Fibroblast of villous mesenchyme (primary cell): ENCODE measurements at places on chromosomes 1 and 21. TPM values are rescaled to one million over a fixed set of nuclear protein-coding genes. Genes with fewer than 3 reads are reported as not detected.

DNA sequence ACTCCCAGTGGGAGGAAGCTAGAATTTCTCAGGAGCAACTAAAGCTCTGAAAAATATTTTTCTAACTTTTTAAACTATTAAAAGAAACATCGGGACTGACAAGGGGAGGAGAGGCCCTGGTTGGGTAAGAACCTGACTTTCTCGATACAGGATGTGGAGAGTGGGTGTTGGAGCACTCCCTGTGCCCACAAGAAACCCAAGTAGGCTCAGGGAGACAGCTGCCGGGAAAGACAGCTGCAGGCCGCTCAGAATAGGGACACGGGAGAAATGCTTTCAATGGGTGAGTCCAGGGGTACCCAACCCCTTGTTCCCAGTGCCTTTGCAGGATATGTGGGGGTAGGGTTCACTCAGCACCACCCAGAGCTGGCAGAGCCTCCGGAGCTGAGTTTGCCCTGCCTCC, 43.6 kb downstream of the PLEKHA6 start:
- DNase-seq: no peak

- DNase-seq: peak; percentile 69
Observed at GRCh38 chr1:227886993-227887696, 60.6 kb downstream of the WNT9A start.

DNA sequence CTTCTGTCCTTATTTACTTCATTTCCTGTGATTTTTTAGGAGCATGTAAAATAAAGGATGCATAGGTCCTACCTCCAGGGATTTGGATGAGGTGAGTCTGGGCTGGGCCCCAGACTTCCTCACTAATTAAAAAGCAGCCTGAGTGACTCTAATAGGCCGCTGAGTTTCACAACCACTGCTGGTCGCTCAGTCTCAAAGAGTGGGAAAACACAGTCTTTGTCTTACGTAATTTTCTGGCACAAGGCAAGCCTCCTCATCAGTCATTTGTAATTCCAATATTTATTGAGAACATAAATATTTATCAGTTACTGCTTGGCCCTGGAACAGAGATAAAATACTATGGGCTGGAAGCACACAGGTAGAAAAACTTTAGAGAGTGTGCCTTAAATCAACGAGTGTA, 195.4 kb upstream of the RUNX1 start:
- DNase-seq: peak; percentile 85

- DNase-seq: peak; percentile 87
Observed at GRCh38 chr21:28336314-28336713, 656.4 kb downstream of the LTN1 start.

GRCh38 chr1:2358072-2358471, 33.3 kb downstream of the MORN1 start:
- no peak for DNase-seq

DNA sequence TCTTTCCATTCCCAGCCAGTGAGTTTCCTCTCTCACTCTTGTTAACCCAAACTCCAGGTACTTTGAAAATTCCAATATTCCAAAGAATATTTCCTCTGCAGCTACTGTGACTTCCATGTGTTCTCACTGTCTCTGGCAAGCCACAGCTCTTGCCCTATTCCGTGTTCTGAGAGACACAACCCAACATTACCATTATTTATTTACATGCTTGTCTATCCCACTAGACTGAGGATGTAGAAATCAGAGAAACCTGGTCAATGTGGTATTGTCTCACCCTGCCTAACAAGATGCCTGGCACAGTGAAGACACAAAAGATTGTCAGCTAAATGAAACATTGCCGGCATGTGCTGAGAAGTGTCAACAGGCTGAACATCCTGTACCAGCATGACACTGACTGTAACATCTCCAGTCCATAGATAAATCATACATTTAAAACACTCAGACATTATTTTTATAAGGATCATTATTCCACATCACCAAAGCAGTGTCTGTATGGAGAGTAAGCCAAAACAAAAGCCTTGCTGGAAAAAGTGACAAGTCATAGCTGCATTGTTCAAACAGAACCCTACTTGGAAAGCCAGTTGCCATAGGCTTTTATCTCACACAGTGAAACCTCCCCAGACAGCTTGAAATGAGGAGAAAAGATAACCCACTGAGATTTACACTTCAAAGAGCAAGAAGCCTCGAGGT, 72.3 kb downstream of the SIPA1L2 start:
- no peak for DNase-seq

DNA sequence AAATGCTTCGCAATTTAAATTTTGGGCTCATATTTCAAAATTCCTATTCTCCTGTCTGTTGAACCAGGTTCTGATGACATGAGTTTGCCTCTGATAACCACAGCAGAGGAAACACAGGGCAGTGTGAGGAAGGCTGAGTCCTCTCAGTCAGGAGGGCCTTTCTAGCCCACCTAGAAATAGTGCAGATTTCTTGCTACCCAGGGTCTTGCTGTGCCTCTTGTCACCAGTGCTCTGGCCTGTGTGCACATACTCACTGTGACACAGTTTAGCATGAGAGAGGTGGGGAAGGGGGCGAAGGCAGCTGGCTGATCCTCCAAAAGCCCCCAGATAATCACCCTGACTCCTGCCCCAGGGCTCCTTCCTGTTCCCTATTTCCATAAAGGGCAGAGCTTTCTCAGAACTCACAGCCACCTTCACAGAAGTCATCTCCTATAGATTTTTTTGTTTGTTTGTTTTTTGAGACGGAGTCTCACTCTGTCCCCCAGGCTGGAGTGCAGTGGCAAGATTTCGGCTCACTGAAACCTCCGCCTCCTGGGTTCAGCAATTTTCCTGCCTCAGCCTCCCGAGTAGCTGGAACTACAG, 23.7 kb downstream of the ERRFI1 start:
- DNase-seq: no peak

DNA sequence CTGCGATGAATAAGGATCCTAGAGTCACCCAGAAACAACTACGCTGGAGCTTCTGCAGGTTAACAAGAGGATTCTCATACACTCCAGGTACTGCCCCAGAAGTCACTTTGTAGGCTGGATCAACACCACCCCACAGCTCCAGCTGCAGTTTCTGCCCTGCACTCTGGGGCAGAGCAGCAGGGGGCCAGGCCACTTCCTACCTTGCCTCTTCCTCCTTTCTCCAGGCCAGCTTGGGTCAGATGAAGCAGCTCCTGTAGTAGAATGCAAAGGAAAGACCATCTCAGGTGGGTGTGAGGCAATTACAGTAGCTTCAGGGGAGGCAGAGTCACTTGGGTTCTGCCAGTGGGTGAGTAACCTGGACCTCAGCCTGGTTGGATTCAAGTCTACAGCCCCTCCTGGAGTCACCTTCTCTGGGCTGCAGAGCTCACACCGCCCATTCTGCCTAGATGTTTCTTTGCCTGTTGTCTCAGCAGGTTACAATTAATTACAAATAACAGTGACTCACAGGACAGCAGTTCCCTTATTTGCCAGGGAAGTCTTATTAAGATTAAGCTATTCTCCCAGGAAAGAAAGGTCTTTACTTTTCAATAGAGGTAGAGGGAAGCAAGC, 24.4 kb upstream of the BCAR3 start:
- DNase-seq: no peak

- peak; percentile 37 for DNase-seq
Observed at GRCh38 chr1:156103521-156103947, 11.0 kb upstream of the LMNA start.

- no peak for DNase-seq
Observed at GRCh38 chr1:5565281-5566125, 426.7 kb downstream of the NPHP4 start.

- DNase-seq: no peak
Observed at GRCh38 chr1:212600980-212601379, 7.6 kb upstream of the ATF3 start.

GRCh38 chr1:162580308-162580707, 18.8 kb downstream of the UAP1 start:
- DNase-seq: no peak

- no peak for DNase-seq
Observed at GRCh38 chr1:234644928-234645327, 35.0 kb upstream of the IRF2BP2 start.

GRCh38 chr1:204359474-204360255, at the start of gene PLEKHA6:
TSS of gene PLEKHA6 (minus strand) at chr1:204359929. CDS start at chr1:204273727, 86,202 bp downstream.
- DNase-seq: peak; percentile 60

DNA sequence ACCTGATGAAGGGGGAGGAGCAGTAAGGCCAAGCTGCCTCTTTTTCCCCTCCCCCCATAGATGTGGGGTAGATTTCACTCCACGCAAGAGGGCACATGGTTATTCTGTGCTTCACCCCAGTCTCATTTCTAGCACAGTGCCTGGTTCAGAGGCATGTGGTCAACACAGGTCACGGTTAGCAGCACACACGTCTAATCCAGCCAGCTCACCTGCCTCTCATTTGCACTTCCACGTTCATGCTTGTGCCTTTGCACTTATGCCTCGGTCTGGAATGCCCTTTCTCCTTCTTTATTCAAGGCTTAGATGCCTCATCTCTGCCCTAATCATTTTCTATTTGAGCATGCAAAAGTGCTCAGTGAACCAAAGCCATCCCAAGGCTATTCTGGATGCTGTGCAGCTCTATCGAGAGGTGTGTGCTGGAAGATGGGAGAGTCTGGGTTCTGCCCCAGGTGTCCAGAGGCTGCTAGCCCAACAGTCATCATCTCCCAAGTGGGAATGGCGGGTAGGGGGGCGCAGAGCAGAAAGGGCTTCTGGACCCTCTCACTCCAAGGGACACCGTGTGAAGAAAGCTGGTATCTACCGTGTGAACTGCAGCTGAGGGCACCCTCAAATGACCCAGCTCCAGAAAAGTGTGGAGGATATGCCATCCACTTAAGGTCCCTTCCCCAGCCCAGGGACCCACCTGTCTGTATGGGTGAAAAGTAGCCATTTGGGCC, 2.1 kb upstream of the A3GALT2 start:
- no peak for DNase-seq

GRCh38 chr1:91797164-91797563, 88.8 kb downstream of the TGFBR3 start:
- DNase-seq: no peak

DNA sequence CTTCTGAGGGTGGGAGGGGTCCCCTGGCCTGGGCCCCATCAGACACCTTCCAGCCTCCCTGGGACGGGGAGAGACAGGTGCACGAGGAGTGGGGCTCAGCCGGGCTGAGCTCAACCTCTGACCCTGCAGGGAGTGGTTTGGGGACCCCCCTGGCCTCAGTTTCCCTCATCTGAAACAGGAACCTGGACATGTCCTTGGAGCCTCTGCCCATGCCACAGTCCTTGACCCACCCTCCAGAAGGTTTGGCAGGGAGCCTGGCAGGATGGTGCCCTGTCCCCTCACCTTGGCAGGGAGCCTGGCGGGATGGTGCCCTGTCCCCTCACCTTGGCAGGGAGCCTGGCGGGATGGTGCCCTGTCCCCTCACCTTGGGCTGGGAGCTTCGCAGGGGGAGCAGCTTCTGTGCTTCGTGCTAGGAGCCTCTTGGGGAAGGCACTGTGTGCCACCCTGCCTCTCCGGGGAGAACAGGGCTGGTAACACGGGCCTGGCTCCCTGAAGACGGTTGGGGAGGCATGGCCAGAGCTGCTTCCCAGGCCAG, 58.3 kb downstream of the SLX9 start:
- no peak for DNase-seq

DNA sequence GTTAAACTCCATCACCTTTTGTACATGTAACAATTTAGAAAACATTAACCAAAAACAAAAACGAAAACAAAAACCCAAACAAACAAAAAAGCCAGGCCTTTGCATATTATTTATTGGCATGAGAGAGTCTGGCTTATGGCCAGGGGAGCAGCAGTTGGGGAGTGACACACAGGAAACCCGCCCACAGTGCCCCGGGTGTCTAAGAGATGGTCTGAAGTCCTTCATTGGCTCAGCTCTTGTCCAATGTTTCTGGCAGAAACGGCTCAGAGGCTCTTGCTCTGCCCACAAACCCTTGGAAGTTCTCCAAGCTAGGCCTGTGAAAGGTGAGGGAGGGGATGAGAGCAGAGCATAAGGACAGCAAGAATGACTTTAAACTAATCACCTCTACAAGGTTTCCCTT, 131.5 kb downstream of the CNIH3 start:
- DNase-seq: peak; percentile 20

- no peak for DNase-seq
Observed at GRCh38 chr1:244200596-244200995, 149.5 kb downstream of the ZBTB18 start.

DNA sequence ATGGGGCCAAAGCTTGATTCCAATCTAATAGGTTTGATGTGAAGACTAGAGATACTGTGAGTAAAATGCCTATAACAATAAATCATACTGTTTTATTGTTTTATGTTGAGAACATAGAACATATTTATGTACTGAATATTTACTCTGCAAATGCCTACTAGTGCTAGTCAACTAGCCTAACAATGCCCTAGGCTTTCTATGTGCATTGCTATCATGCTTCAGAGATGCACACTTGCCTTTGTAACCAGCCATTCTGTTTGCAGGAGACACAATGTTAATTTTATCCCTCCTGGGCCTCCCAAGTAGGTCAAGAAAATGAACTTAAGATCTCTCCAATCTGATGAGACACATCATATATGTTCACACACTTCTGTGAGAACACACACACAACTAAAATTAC, 530.8 kb upstream of the BEND5 start:
- no peak for DNase-seq

GRCh38 chr1:151976858-151977257, 16.8 kb downstream of the S100A10 start:
- DNase-seq: no peak

DNA sequence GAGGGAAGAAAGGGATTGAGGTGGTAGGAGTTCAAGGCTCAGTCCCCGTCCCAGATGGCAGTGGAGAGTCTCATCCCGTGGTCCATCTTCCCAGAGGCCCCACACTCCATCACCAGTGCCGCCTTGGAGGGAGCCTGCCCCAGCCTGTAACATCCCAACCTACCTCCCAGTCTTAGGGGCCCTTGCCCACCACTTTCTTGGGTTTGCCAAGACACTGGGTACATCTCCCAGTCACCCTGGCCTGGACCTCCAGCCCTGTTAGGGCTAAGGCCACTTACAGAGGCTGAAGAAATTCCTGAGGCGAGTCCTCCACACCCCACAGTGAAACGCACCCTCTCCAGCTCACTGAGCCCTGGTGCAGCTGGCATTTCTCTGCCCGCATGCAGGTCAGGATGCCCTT, 3.3 kb downstream of the TMEM200B start:
- DNase-seq: no peak

DNA sequence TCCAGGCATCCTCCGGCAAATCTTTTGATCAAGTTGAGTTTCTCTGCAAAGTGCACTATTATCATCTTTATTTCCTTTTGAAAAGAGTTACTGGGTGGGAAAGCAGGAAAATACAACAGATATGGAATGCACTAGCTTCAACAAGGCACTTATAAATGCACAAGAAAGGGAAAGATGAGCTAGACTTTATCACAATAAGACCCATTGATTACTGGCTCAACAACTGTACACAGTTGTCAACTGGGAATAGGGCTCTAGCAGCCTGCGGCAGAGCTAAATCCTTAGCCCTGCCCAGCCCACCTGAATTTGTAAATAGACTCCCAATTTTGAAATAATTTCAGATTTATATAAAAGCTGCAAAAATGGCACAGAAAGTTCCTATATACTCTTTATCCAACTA, 111.4 kb downstream of the CSMD2 start:
- no peak for DNase-seq

Gene AGTRAP
- 38.9 and 41.9 TPM in 2 replicates for total RNA-seq

Gene BECN2
- not detected in 2 replicates for total RNA-seq

Gene PLEKHM2
- 54.0 and 61.8 TPM in 2 replicates for total RNA-seq

Gene TCHHL1
- not detected in 2 replicates for total RNA-seq

Gene SLAMF6
- not detected in 2 replicates for total RNA-seq

Gene NPPB
- total RNA-seq: 3.9 and 4.7 TPM in 2 replicates

Gene EFCAB7
- total RNA-seq: 4.2 and 6.5 TPM in 2 replicates

Gene USH2A
- under 0.01 TPM in 2 replicates for total RNA-seq

Gene RIIAD1
- 0.64 TPM in 1 of 2 replicates, not detected in the other for total RNA-seq

Gene SYPL2
- 4.5 and 10.8 TPM in 2 replicates for total RNA-seq

Gene TMOD4
- total RNA-seq: not detected in 2 replicates

Gene TMEM125
- under 0.01 TPM in 1 of 2 replicates, not detected in the other for total RNA-seq

Gene NPHP4
- total RNA-seq: 6.4 and 6.5 TPM in 2 replicates

Gene PTPRC
- total RNA-seq: 0.64 and 3.5 TPM in 2 replicates

Gene TAF5L
- 20.9 and 24.2 TPM in 2 replicates for total RNA-seq

Gene CR1L
- not detected in 2 replicates for total RNA-seq

Gene BNIPL
- total RNA-seq: under 0.01 TPM in 2 replicates
